Nephron progenitor cell (in vitro differentiated cells): ENCODE measurements at places on chromosomes 2 and 18.

- no peak for DNase-seq
Measured at GRCh38 chr18:75154997-75155396, 53.9 kb downstream of the PTGR3 start.

DNA sequence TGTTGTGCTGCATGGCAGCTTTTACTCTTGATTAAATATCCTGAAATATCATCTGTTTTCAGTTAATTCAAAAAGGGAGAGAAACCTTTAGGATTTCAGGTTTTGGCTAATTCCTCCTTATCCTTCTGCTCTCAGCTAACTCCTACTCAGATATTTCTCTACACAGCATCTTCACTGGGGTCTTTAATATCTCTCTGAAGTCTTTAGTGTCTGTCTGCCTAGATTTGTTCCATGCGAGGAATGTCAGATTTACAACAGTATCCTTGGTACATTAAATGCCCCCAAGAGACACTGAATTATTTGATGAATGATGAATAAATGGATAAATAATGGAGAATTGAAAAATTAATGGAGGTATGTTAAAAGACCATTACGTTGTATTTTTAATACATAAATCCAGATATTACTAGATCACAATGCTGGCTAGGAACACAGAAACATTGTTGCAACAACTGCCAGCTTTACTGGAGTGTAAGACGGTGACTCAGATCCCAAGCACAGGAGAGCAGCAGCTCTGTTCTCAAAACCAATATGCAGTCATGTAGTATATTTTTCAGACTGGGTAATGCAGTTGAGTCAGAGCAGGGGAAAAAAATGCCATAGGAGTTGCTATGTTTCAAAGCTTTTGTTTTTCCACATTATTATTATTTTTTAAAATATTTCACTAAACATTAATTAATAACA lies 388.0 kb upstream of the SYT4 start:
- DNase-seq = no peak

- DNase-seq = no peak
Measured at GRCh38 chr2:103656558-103656957, 894.7 kb downstream of the TMEM182 start.

GRCh38 chr2:111662771-111663470 lies 221.1 kb downstream of the ANAPC1 start:
- no peak for DNase-seq
